ENCODE measurements at places on chromosomes 6 and 20. TPM values are rescaled to one million over a fixed set of nuclear protein-coding genes. Genes with fewer than 3 reads are reported as not detected.

The PKIB gene
- 2.0 TPM for total RNA-seq

The PRPH2 gene
- not detected for total RNA-seq

The LHFPL5 gene
- total RNA-seq: not detected

The SMOC2 gene
- not detected for total RNA-seq

The SLC24A3 gene
- total RNA-seq: 0.07 TPM

The MTHFD1L gene
- total RNA-seq: 155 TPM

The SNAP91 gene
- not detected for total RNA-seq

The ZBTB24 gene
- total RNA-seq: 14.2 TPM

The SPATS1 gene
- total RNA-seq: not detected

The BHLHE23 gene
- total RNA-seq: not detected

The NKAPL gene
- total RNA-seq: 0.14 TPM

The PGC gene
- not detected for total RNA-seq

The KIF6 gene
- total RNA-seq: not detected

The PRL gene
- total RNA-seq: 0.19 TPM

The TMC2 gene
- total RNA-seq: not detected

The CNKSR3 gene
- 0.12 TPM for total RNA-seq

The EMILIN3 gene
- not detected for total RNA-seq

Measured in activated T-cell treated with anti-CD3 and anti-CD28 coated beads, Interleukin-2, amount 50 U/mL, for 72 hours (primary cell).